GM23338 (cell line): ENCODE measurements at places on chromosomes 11 and 22. TPM values are rescaled to one million over a fixed set of nuclear protein-coding genes. Genes with fewer than 3 reads are reported as not detected.

Gene MMP27
- not detected in 2 replicates for polyA plus RNA-seq

Gene DAGLA
- 0.52 and 0.55 TPM in 2 replicates for polyA plus RNA-seq

Gene IGLL1
- not detected in 2 replicates for polyA plus RNA-seq

Gene SLC22A12
- polyA plus RNA-seq, result not detected in 2 replicates

DNA sequence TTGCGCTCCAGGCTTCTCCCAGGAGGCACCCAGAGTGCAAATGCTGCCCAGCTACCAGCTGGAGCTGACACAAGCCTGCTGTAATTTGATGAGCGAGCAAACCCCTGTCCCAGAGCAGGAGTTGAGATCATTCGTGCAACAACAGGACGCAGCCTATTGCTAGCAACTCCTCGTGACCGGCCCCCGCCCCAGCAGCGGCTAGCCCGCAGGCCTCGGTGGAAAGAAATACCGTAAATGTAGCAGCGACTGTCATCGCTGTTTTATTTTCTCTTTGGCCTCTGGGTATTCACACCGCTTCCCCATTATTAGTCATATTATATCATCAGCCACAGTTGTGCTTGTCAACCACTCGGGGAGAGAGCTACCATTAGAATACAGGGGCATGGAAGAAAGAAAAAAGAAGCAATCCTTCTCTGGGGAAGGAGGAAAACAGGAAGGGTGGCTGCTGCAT, 59.2 kb upstream of the ATXN10 start:
- no peak for DNase-seq

- DNase-seq, result no peak
These were observed 916.5 kb upstream of the CNTN5 start for GRCh38 chr11:98104249-98104648.
